NCI-H446 treated with DMSO at 0.1 percent for 48 hours (cell line): ENCODE measurements at places on chromosomes 1 and 21.

DNA sequence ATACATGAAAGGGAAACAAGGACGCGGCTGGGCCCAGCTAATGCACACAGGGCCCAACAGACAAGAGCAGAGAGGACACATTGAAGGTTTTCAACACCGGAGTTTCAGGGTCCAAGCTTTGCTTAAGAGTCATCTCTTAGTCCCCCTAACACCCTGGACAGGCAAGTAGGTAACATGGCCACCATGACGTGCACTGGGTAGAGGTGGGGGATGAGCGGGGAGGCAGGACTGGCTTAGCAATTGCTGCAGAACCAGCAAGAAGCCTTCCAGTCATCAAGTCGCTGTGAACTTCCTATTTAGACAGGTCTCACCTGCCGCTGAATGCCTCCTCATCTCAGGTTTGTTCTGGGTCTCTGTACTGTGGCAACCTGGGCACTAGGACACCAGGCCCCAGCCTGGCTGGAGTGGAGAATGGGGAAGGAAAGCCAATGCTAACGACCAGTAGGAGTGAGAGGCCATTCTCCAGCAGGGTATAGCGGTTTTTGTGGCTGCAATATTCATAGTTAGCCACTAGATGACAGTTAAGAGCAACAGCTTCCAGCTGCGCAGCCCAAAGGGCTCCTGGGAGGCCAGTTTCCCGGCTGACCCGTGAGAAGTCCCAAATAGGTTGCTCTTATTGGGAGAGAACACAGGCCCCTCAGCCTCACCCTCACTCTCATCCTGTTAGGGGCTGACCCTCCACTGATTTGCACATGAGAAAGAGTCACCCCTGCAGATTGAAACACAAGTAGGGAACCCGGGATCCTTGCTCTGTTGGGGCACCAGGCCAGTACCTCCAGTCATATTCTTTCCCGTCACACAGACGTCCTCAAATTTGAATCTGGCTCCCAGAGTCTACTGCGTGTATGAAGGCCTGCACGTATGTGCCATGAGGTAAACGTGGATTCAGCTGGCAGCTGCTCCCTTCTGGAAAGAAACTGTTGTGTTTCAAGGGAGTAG, 6.0 kb upstream of the PIGC start:
- peak; percentile 39 for DNase-seq

GRCh38 chr1:48676376-48676775, 100.3 kb downstream of the BEND5 start:
- no peak for DNase-seq

DNA sequence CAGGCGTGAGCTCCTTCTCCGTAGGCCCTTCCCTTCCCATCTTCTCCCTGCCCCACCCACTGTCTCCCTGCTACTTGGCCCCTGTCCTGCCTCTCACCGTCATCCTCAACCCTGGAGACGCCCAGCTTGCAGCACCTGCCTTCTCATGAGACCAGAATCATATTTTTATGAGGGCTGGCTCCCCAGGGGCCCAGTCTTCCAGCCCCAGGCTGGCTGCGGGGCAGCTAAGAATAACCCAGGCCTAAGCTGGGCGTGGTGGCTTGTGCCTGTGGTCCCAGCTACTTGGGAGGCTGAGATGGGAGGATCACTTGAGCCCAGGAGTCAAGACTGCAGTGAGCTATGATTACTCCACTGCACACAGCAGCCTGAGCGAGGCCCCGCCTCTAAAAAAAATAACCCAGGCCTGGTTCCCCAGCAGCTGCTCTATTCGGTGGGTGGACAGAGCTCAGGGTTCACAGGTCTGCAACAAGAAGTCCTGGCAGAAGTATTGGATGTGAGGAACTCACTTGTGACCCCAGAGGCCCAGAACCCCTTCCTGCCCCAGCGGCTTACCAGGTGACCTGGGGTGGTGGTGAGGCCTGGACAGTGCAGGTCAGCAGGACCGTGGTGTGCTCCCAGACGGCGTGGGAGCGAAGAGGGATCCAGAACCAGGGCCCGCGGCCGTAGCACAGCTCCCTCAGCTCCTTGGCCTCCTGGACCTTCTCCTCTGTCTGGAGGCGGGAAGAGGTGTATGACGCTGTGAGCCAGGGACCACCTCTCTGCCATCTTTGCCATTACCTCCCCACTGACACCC, 6.4 kb downstream of the MYOM3 start:
- no peak for DNase-seq

DNA sequence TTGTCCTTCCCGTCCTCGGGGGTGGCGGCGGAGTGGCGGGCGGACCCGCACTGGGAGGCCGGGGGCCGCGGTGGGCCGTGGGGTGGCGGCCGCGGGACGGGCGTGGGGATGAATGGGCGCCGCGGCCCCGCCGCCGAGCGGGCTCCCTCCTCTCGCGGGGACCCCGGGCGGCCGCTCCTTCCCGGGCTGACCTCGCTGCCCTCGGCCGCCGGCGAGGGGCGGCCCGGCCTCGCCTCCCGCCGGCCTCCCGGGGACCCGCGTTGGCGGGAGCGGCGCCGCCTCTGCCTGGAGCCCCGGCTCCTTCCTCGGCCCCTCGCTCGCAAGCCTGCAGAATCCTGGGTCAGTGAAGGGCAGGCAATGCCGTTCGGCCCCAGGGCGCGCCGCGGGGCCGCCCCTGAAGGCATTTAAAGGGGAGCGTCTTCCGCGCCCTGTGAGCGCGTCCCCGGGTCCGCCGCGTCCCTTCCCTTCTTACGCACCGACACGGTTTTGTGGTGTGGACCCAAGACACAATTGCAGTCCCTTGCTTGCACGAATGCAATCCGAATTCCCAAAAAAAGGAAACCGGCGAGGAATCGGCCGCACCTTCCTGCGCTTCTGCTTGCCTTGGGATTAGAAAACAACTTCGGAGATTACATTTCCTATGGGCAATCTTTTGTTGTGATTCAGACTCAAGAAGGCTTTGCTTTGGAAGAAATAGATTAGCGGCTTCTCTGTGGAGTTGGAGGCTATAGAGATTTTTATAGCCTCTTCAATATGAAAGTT, 776 bp downstream of the ITSN1 start:
- DNase-seq = no peak

DNA sequence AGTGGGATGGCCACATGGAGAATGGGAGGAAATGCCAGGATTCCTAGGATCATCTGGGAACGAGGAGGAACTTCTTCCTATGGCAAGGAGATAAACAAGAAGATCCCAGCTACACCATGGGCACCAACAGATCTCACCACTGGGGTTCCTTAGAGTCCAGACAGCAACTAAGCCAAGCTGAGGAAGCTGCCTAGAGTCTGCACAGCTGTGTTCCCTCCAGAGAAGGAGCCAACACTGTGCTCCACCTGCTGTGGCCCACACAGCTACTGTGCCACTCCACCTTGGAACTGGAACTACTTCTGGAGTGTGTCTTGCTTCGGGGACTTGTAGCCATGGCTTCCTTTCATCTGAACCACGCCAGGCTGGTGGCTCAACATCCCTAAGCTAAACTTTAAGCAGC, 6.0 kb downstream of the IFNAR1 start:
- no peak for DNase-seq

GRCh38 chr1:51093581-51093980, 8.4 kb upstream of the C1orf185 start:
- DNase-seq = no peak

- no peak for DNase-seq
Observed at GRCh38 chr21:34534522-34534921, 22.5 kb upstream of the KCNE1 start.

- no peak for DNase-seq
Observed at GRCh38 chr1:37158113-37158749, 123.9 kb upstream of the GRIK3 start.

DNA sequence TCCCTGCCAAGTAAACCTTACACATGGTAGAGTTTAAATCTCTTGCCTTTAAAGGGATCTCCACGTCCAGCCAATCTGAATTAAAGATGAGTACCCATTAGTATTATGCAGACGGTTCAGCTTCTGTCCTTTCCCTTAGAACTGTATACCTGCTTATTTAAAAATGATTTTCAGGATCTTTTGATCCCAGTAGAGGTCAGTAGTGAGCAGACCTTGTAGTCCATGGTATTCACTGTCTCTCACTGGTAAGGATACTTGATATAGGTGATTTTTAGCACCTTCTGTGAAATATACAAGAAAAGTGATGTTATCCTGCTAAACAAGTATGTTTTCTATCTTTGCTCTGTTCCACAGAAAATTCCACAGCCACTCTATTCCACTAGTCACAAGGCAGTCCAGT, 1211.6 kb upstream of the ADGRL4 start:
- DNase-seq = peak; percentile 74

DNA sequence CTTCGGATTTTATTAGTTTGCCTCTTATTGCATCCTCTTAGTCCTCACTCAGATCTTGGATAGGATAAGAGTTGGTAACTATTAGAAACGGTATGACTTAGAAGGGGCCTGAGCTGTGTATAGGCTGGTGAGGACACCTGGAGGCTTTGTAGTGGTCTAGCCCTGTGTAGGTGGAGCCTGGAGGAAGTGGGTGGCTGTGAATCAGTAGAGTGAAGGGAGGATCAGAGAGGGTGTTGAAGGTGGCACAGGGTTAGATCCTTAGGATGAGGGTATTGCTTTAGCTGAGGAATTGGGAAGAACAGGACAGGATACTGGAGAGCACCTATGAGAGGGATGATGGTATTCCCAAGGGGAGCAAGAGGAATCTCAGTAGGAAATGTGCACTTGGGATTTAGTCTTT, 5.7 kb downstream of the VANGL1 start:
- no peak for DNase-seq

- no peak for DNase-seq
Observed at GRCh38 chr1:54653036-54653435, 11.4 kb downstream of the MROH7 start.

DNA sequence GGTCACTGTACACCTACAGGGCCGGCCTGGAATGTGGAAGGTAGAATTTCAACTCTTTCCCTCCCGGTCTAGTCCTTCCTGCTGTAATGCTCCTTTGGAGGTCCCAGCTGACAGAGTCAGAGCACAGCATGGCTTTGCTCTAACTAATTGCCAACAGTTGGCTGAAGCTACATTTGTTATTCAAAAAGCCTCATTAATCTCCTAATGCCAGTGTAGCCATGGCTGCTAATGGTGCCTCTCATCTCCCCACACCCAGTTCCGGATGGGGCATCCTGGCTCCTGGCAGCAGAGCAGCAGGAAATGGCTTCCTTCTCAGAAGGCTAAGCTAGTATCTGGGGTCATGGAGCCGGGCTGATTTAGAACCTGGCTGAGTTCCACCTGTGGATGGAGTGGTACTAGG, 18.7 kb upstream of the CAMK1G start:
- DNase-seq = peak; percentile 93

- no peak for DNase-seq
Observed at GRCh38 chr1:228496494-228496893, 9.3 kb downstream of the RNF187 start.

- DNase-seq = no peak
Observed at GRCh38 chr1:180270530-180271271, 40.6 kb downstream of the LHX4 start.

GRCh38 chr1:184176058-184176457, 124.5 kb downstream of the TSEN15 start:
- no peak for DNase-seq

- no peak for DNase-seq
Observed at GRCh38 chr21:45870851-45871615, 110.5 kb upstream of the COL6A1 start.

- no peak for DNase-seq
Observed at GRCh38 chr1:226738995-226739695, at the start of gene ITPKB. Gene ITPKB (minus strand): TSS chr1:226739282. CDS start chr1:226737458, 1,824 bp downstream.

DNA sequence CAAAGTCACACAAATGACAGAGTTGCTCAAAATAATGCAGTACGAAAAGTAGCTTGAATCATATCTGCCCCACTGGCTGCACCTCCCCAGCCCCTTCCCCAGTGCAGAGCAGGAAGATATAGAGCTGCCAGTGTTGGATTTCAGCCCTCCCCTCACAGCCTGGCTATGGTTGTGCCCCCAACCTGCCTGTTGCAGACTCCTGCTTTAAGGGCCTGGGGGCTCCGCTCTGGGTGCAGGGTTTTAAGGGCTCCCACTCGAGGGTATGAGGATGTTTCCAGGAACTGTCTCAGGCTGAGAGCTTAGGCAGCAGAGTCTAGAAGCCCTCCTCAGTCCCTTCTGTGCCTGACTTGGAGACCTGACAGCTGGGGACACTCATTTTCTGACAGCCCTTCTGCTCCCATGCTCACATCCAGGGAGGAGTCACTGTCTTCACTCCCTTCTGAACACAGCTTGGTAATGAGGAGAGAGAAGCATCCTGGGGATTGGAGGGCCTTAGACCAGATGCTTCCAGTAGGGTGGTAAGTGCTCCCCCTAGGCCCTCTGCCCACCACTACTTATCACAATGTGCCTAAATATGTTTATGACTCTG, 4.6 kb downstream of the S100A9 start:
- no peak for DNase-seq

DNA sequence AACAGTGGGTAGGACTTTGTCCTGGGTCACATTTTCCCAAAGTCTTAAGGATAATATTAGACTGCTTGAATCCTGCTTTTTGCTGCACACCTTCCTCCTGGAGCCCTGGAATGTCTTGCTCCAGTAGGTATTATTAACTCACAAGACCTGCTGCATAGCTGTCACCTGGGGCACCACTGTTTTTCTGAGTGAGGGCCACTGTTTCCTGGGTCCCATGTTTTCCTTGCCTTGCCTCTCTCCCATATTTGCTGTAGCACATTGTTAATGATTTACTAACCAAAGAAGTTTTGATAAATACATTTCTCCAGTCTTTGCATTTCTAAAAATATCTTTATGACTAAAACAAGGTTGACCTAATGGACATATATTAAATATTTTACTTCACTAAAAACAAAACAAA, 22.5 kb upstream of the FCAMR start:
- DNase-seq = no peak

- DNase-seq = no peak
Observed at GRCh38 chr1:24294716-24295371, 24.3 kb upstream of the GRHL3 start.

DNA sequence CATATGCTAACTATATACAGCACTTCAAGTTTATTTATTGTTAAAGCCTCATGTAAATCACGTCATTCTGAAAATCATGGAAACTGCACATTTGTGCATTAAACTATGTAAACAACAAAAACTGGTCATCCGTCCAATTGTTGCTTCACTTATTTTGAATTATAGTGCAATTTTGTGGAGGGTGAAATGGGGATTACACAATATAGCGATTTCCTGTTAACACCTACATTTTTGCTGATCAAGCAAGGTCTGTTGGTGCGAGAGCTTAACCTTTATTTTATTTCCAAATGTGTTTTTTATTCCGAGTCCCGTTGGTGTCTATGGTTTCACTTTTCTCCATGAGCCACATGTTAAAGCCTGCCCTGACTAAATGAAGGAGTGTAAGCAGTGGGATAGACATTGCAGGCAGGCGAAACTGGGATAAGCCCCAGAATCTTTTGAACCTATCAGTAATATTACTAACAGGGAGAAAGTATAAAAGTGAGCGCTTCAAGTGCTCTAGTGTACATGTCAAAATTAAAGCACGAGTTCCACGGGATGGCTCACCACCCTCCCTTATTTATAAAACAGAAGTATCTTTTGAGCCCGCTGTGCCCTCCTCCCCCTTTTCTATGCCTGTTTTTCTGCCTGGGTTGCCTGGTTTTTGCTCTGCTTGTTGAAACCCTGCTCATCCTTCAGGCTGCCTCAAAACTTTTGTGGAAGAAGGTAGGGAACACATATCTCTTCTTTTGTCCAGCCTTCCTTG, 120.7 kb downstream of the NFIA start:
- DNase-seq = no peak
